ENCODE measurements at places on chromosomes 5 and 9.

- DNase-seq, result no peak
These were observed 362.6 kb downstream of the PTPRD start for GRCh38 chr9:10250219-10250618.

DNA sequence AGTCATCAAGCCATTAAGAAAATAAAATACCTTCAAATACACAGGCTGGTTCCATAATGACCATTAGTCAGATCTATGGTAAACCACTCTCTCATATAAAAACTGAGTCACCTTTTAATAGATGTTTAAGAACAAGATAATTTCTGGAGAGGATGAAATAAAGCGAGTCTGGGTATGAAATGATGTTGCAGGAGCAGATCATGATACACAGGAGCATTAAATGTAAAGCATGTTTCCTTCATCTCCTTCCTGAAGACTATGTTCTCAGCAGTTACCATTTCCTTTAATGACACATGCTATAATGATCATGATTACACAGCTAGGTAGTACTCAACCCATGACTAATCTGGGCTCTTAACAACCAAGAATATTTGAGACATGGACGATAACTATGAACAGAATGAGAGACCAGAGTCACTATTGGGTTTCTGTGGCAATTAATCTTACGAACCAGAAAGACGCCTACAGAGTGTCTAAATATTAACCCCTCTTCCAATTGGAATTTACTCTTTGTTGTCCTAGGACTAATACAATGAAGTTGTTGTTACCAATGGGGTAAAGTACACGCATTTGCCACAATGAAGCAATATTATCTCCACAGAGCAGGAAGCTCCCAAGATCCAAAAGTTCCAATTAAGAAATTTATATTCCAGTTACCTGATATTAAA, 105.6 kb downstream of the NR6A1 start:
- DNase-seq, result no peak

DNA sequence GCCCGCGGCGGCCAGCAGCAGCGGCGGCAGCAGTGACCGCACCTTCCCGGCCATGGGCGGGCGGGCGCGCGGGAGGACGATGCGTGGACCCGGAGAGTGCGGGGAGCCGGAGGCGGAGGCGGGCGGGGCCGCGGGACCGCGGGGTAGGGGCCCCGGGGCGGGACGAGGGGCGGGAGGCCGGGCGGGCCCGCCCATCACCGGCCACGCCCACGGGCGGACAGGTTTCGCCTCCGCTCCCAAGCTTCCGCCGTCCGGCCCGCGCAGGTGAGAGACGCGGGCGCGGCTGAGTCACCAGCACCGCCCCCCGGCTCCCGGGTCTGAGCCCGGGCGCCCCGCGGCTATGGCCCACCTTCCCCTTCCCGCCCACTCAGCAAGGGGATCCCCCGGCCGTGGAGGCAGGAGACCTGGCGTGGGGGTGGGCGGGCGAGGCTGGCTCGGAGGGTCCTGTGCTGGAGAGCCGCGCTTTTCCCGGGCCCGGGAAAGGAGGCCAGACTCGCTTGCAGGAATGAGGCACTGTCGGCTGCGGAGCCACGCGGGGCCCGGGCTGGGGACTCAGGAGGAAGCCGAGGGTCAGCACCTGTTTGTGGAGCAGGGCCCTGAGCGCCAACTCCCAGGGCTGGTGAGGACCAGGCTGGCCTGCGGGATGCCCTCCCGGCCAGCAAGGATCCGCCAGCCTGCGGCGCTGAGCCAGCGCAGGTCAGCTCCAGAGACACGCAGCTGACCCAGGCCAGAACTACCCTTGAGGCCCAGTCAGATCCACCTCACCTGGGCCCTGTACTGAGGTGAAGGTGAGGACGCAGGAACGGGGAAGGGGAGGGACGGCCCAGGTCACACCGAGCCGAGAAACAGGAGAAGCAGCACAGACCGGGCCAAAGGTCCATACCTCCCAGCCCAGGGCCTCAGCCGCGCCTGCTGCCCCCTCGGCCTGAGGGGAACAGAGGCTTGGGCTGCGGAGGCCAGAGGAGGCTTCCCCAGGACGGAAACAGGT, at the start of gene ENTPD2:
Gene ENTPD2, minus strand, starts transcription at position 118 of the 988 bp plus-strand sequence. Its CDS starts 64 bp downstream, at position 54.
- no peak for DNase-seq

DNA sequence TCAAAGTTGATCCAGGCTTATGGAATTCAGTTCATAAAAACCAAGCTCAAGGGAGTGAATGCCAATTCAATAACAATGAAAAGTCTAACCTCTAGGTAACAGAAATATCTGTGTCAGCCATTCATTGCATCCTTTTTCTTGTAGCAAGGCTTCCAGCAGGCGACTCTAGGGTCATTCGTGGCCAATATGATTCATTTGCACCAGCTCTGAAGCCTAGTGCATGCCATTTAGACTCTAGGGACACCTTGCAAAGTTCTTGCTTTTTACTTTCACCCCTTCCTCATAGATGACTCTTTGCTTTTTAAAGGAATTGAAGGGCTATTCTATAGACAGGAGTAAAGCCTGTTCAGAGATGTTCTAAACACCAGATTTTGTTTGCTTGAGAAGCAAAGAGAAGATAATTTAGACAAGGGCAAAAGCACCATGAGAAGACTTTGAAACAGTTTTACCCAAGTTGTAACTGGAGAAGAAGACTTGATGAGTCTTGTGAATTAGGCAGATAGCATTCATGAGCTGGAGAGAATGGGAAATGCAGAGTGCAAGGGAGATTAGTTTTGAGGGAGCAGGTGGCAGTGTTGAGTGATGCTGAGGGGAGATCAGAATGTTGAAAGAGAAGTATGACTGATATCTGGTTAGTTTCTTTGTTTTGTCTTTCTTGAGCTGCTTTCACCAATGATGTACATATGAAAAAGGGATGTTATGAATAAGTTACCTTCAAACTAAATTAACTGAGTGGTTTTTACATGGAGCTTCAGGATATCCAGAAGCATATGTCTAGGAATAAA, 94.5 kb downstream of the F2RL2 start:
- DNase-seq, result no peak

All from activated CD8-positive, alpha-beta memory T cell treated with anti-CD3 and anti-CD28 coated beads for 48 hours (primary cell).